ENCODE measurements at places on chromosomes 11 and 22.

DNA sequence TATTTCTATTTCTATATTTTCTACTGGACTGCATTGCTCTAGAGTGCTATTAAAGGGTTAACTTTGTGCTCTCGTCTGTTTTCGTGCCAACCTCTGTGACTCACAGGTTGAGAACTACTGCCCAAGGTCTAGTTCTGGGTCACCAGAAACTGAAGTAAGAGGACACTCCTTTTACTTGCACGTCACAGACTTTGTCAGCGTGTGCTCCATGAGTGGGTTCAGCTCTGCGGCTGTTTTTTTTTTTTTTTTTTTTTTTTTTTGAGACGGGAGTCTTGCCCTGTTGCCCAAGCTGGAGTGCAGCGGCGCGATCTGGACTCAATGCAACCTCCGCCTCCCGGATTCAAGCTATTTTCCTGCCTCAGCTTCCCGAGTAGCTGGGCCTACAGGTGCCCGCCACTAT lies 49.8 kb downstream of the CLMP start:
- no peak for DNase-seq

DNA sequence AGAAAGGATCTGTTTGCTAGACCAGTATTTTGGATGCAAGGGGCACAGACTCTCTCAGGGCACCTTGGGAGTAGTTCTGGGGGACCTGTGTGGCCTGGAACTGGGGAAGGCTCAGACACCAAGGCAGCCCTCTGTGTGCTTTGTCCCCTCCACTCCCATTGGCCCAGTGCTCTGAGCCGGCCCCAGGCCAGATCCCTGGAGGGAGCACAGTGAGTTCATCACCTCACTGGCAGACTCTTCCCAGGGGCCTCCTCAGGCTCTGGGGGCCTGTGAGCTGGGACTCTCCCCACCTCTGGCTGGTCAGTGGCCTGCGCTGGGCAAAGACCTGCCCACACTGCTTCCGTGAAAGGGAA lies 51.7 kb downstream of the CHRDL2 start:
- no peak for DNase-seq

GRCh38 chr22:21009638-21010425 lies 5.1 kb upstream of the P2RX6 start:
- DNase-seq, result no peak

DNA sequence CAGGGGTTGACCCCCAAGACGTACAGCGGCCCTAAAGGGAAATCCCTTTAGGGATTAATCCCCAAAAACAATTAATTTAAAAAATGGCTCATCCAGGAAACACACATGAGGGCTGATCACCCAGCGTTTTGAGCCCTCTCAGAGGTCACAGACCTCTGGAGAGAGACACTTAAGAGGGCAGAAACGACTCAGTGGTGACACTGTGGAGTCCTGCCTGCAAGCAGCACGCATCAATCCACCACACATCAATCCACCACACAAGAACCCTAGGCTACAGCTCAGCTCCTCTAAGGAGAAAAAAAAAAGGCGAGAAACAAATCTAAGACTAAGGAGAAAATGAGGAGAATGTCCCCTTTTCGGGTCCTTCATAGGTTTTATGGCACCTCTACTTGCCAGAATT lies 12.5 kb upstream of the SELENOH start:
- no peak for DNase-seq

GRCh38 chr11:82733444-82734119 lies at the start of gene FAM181B:
FAM181B (minus strand) TSS chr11:82733864; CDS start chr11:82733729, 135 bp downstream.
- no peak for DNase-seq

DNA sequence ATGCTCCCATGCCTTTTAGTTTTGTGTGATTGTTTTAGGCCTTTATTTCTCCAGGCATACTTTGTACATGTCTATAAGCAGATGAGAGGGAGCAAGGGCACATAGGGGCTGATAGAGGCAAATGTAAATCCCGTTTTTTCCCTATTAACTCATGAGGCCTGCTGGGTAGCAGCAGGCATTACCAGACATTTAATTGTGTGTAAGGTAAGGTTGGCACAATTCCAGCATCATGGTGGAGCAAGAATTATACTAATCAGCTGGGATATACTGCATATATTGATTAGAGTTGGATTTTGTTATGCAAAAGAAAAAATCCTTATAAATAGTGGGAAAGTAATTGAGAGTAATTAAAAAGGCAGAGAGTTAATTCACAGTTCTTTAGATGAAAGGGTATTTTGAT lies 12.2 kb downstream of the FAT3 start:
- no peak for DNase-seq

- no peak for DNase-seq
Observed at GRCh38 chr11:119874660-119875238, 145.7 kb upstream of the NECTIN1 start.

GRCh38 chr11:1017269-1018005 lies 19.1 kb downstream of the MUC6 start:
- DNase-seq, result no peak

DNA sequence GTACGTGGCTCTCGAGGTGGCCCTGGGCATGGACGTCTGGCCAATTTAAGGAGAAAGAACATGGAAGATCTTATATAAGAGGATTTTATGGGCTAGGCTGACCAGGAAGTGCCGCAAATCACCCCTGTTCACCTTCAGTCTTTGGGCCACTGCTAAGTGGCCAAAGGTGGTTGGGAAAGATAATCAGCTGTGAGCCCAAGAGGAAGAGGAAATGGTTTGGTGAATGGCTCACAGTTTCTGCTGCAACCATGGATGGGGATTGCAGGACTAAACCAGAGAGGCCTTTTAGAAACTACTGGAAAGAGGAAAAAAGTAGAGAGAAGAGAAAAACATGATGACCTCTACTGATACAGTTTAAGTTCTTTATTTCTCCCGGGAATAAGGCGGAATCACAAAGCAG lies 96.0 kb upstream of the ARHGAP20 start:
- DNase-seq, result no peak
